Activated CD8-positive, alpha-beta memory T cell treated with anti-CD3 and anti-CD28 coated beads, Interleukin-2, amount 50 U/mL, for 48 hours (primary cell): ENCODE measurements at places on chromosomes 4 and X.

- DNase-seq = no peak
Observed at GRCh38 chrX:153423652-153424051, 12.4 kb downstream of the ZFP92 start.

DNA sequence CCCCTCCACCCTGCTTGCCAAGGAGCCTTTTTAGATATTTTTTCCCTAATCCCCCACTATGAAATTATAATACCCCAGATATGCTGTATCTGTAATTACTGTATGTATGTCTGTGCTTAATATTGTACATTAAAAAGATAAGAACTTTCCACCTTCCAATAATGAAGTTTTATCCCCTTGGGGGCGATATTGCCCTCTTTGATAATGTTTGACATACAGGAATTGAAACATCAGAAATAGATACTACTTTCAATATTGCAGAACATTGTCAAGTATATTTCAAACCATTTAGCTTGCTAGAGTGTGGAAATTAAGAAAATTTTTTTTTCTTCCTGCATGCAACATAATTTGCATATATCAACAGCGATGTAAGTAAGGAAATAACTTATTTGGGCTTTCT, 58.9 kb downstream of the NAF1 start:
- no peak for DNase-seq

- DNase-seq = no peak
Observed at GRCh38 chr4:38076153-38076669, 116.0 kb downstream of the PTTG2 start.

DNA sequence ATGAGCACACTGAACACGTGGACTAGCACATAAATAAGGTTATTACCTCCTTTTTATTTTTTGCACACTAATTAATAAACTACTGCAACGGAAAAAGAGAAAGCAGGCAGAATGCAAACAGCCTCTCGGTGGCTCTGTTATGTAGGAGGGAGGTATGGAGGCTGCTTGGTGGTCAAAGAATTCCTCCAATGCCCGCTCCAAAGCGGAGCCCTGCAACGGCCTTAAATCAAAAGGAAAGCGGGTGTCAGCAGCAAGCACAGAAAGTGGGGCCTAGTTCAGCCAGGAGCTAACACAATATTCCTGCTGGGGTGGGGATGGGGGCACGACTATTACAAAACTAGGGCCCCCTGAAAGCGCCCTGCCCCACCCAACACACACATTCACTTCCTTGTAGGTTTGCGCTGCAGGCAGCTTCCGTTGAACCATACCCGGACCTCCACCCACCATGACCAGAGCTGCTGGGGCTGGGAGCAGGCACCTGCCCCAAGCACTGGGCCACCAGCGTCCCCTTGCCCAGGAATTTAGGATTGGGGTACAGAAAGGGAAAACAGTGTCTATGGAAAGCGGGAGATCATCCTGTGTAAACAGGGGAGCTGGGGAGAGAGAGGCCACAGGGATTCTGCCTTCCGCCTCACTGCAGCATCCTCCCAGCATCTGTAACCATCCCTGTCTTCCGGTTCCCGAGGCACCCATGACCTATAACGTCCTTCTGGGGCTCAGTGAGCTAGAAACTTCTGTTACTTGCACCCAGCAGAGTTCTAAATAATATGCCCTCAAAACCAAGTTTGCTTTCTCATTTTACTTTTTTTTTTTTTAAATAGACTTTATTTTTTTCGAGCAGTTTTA, 57.1 kb upstream of the DDX3X start:
- no peak for DNase-seq

GRCh38 chr4:130820448-130820847, 1724.5 kb downstream of the C4orf33 start:
- no peak for DNase-seq

- no peak for DNase-seq
Observed at GRCh38 chrX:28651186-28651585, 63.9 kb downstream of the IL1RAPL1 start.

- no peak for DNase-seq
Observed at GRCh38 chr4:162237676-162238075, 73.9 kb upstream of the FSTL5 start.

GRCh38 chr4:152979731-152980330, 43.7 kb downstream of the FHDC1 start:
- DNase-seq = no peak
